OCI-M1 (cell line): ENCODE measurements at places on chromosomes 6 and 20.

DNA sequence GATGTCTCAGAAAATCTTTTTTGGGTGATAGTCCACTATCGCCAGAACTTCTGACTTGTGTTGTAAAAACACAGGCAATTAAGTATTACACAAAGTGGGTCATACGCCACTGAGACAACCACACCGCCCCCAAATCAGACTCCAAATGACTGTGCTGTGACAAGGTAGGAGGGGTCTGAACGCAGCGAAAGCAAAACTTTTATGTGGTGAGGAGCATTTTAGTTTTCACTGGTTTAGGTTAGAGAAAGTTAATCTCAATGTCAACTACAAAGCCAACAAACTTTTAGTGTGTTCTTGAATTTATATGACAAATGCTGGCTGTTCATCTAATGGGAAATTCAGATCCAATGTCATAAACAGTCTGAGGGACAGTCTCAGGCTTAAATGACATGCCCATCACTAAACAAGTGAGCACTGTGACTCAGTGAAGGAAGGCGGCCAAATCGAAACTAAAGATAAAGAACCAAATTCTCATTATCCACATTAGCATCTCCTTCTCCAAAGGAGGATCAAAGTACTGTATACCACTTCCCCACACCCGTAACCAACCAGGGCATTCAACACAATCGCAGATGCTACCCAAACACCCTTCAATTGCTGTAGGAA lies 186.7 kb downstream of the GJA10 start:
- peak; percentile 71 for DNase-seq

DNA sequence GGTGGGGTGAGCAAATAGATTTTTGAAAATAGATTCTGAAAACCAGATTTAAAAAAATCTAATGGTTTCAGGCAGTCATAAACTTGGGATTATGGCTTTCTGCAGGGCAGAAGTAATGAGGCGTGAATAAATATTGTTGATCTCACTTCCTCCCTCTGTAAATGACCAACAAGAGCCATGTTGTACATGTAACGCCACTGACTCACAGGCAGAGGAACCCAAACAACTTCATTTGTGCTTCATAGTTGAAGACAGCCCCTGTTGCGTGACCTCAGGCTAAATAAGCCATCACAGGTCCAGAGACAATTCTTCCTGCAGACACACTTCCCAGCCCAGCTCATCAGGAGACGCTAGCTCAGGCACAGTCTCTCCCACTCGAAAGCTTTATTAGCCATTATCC lies 59.1 kb upstream of the F13A1 start:
- DNase-seq = no peak

DNA sequence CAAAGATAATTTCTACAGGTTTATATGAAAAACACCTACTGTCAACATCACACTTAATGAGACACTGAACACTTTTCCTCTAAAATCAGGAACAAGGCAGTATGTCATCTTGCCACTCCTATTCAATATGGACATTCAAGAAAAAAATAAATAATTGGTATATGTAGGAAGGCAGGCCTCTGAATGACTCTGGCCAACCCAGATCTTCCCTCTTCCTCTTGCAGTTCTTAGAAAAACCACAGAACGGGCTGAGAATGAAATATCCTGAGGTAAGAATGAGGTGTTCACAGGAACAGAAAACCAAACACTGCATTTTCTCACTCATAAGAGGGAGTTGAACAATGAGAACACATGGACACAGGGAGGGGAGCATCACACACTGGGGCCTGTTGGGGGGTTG lies 1207.2 kb upstream of the CITED2 start:
- peak; percentile 92 for DNase-seq

DNA sequence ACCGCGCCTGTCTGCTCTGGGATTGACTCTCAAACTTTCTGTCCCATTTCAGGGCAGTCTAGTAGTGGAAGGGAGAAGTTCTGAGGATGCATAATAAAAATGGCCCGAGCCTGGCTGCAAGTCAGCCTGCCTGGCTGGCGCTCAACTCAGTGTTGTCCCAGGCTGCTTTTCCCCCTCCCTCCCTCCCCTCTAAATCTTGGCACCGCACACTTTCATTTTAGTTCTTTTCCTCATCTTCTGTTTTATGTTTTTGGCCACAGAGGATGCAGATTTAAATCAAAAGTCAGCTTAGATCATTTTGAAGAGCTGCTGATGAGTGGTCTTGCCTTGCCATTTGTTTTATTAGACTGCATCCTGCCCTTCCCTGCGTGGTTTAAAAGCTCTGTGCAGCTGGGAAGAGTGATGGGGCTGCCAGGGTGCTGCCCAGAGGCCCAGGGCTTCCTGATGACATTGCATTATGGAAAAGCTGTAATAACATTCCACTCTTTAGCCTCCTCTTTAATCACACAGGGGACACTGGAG lies 6.5 kb upstream of the UQCC2 start:
- no peak for DNase-seq

DNA sequence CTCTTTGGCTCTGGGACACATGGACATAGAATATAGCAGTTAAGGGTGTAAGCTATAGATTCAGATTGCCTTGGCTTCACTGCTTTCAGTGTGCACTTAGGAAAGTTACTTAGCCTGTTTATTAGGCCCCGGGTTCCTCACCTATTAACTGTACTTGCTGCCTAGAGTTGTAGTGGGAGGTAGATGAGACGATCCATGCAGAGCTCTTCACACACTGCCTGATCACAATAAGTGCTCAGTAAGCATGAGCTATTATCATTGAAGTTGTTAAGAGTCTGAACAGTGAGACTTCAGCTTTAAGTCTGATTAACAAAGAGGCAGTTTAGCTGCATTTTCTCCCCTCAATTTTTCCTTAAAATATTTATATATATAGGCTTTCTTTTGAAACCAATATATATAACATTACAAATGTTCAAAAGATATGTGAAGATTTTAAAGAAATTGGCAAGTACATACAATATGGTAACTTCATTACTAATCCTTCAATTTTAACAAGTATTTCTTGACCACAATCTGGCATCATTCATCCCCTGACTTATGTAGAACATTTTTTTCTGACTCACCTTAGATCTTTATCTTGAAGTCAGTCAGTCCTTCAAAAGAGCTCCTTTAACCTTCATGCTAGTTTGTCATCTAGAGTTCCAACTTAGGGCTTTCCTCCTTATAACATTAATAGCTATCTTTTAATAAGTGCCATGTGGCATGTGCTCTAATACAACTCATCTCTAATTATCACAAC lies 20.5 kb upstream of the SUPT3H start:
- DNase-seq = no peak

GRCh38 chr6:46453741-46454316 lies 37.4 kb downstream of the RCAN2 start:
- DNase-seq = no peak

GRCh38 chr6:134593442-134593841 lies 275.5 kb upstream of the SGK1 start:
- DNase-seq = no peak

DNA sequence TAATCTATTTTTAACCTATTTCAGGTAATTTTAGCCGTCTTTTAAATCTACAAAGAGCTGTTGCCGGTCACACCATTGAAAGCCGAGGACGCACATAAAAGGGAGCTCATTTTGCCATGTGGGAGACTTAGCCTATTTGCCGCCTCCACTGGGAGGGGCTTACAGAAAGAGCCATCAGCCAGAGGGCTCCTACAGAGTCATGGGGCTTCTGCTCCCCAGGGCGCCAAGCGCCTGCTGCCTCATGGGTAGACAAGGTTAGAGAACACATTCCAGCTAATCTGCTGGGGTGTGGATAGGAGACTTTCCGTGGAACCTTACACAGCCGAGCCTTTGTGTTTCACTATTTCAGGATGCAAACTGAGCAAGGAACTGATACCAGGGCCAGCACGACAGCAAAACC lies 12.6 kb downstream of the PCMTD2 start:
- no peak for DNase-seq

DNA sequence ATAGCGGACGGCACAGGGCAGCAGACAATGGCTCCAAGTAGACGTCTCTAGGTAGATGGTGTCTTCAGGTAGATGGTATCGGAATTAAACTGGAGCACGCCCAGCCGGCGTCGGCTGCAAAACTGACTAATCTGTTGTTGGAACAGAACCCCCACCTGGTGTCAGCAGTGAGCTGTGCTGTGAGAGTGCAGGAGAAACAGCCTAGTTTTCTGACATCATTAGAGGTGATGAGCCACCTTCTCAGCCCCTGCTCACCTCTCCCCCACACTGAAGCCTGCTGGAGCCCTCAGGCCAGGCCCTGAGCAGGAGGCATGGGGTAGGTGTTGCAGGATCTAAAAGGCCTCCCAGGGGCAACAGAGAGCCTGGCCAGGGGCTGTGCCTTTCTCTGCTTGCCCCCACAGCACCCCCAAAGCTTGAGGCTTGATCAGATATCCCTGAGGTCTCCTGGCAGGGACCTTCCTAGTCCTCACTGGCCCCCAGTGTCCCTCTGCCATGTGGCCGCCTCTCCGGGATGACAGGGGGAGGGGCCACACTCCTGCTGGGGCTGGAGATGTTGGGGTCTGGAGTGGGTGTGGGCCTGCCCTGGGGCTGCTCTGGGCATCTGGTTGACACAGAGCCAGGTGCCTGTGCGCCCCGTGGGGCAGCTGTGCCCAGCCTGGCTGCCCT lies 6.9 kb upstream of the HELZ2 start:
- peak; percentile 14 for DNase-seq

- DNase-seq = no peak
Measured at GRCh38 chr6:140979642-140980091, 1153.1 kb upstream of the GJE1 start.

DNA sequence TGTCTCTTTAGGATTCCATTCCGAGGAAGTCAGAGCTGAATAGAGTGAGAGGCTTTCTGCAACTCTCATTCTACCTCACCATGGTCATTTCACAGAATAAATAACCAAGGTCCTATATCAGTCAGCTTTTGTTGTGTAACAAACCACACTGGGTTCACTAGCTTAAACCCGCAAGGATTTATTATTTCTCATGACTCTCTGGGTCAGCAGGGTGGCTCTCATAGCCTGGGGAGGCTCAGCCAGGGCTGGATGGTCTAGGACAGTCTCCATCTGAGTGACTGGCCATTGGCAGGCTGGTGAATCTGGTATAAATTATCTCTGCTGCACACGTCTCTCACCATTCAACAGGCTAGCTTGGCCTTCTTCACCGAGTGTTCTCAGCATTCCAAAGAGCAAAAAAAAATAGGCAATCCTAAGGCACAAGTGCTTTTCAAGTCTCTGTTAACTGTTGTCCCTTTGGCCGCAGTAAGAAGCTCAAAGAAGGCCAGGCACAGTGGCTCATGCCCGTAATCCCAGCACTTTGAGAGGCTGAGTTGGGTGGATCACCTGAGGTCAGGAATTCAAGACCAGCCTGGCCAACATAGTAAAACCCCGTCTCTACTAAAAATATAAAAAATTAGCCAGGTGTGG lies 39.7 kb downstream of the ISM1 start:
- DNase-seq = no peak

DNA sequence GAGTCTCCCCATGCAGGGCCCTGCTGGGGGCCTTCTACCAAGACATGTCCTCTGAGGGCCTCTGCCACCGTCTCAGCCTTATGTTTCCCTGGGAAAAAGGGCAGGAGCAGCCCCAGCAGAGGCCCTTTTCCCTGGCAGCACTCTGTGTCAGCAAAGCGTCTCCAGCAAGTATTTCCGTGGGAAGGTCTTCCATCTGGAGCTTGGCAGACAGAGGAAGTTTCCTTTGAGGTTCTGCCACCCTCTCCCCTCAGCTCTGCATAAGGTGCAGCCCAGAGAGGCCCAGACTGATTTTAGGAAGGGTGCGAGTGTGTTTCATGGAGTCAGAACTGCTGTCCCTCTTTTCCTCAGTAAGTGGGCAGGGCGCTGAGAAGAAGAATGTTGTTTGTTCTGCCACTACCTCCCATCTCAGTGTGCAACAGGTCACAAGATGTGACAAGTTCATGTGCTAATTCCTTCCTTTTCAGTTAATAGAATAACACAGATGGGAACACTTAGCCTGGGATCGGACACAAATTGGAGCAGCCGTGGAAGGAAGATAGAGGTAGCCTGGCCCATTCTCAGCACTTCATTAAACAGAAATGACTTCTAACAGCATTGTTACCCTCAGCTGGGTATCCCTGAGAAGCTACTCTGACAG lies 784.4 kb downstream of the MAFB start:
- DNase-seq = no peak

DNA sequence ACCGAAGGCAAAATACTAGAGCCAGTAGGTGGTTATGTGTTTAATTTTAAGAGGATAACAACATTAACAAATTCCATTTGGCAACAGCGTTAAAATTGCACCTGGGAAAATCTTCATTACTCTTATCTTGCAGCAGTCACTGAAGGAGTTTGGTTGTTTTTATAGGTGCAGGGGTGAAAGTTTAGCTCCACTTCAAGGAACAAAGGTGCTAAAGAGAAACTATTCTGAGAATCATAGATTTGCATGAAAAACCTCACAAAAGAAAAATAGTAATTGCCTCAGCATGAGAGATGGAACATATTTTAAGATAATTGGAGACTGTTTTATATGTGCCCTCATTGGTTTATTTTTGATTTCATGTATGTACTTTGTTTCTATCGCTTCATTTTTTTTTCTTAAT lies 444.4 kb downstream of the UTRN start:
- no peak for DNase-seq

- no peak for DNase-seq
Measured at GRCh38 chr6:129188306-129188705, 305.4 kb downstream of the LAMA2 start.

GRCh38 chr6:154861825-154862224 lies 128.6 kb downstream of the SCAF8 start:
- DNase-seq = no peak

DNA sequence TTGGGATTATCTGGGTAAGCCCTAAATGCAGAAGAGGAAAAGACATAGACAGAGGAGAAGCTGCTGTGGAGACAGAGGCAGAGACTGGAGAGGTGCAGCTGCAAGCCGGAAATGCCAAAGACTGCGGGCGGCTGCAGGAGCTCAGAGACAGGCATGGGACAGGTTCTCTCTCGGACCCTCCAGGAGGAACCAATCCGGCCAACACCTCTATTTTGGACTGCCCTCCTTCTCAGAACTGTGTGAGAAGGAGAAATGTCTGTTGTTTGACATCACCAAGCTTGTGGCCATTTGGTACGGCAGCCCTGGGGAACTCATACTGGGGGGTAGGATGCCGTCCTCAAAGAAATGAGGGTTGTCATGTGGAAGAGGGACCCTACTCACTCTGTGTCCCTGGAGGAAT lies 95.0 kb downstream of the DHX35 start:
- DNase-seq = no peak

DNA sequence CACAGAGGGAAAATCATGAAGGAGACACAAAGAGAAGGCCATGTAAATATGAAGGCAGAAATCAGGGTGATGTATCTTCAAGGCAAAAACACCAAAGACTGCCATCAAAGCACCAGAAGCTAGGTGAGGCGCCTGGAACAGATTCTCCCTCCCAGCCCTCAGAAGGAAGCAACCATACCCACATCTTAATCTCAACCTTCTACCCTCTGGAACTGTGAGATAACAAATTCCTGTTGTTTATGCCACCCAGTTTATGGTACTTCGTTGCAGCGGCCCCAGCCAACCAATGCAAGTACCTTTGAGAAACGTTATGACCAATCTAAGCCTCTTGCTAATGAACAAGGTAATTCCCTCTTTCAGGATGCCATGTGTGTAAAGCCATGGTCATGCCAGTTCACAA lies 66.2 kb upstream of the STXBP5 start:
- no peak for DNase-seq

- peak; percentile 48 for DNase-seq
Measured at GRCh38 chr6:53441035-53441493, 92.3 kb upstream of the ELOVL5 start.

GRCh38 chr6:105974986-105975385 lies 111.2 kb upstream of the PRDM1 start:
- DNase-seq = no peak

- no peak for DNase-seq
Measured at GRCh38 chr20:47461120-47461685, 40.5 kb upstream of the NCOA3 start.
